ENCODE measurements at places on chromosomes 7 and 10.

GRCh38 chr7:18241543-18242231 lies 214.0 kb upstream of the PRPS1L1 start:
- DNase-seq, result no peak

DNA sequence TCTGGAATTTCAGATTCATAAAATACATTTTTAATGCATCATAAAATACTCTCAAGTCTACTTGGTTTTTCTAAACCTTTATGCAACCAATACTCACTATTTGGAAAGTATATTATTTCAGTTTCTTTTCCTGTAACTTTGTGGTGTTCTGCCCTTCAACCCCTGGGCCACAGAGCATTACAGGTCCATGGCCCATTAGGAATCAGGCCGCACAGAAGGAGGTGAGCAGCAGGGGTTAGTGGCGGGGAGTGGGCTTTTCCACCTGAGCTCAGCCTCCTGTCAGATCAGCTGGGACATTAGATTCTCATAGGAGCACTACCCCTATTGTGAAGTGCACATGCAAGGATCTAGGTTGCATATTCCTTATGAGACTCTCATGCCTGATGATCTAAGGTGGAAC lies 9.7 kb downstream of the SNX13 start:
- no peak for DNase-seq

DNA sequence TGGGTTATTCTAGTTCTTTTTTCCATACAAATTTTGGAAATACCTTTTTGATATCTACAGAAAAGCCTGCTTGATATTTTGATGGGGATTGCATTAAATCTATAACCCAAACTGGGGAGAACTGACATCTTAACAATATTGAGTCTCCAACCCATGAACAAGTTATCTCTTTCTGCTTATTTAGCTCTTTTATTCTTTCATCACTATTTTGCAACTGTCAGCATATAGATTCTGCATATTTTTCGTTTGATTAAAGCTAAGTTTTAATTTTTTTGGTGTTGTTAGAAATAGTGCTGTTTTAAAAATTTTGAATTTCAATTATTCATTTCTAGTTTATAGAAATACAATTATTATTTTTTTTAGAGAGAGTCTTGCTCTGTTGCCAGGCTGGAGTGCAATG lies 97.9 kb downstream of the EMX2 start:
- DNase-seq, result no peak

- no peak for DNase-seq
Observed at GRCh38 chr10:77163670-77164348, 473.8 kb downstream of the KCNMA1 start.

DNA sequence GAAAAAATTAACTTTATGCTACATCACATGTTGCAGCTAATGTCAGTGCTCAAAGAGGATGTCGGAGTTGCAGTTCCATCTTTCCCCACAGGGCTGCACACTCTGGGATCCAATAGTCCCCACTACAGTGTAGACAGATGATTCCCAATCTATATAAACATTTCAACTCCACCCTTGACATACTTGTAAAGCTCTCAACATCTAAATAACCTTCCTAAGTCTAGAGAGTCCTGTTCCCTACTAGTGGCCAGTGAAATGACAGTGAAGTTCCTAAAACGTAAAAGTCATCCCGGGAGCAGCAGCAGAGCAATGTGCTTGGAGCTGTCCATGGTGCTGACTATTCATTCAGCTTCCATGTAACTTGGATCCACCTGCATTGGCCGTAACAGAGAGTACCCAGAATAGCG lies 145.1 kb downstream of the GRM8 start:
- DNase-seq, result no peak

- no peak for DNase-seq
Observed at GRCh38 chr10:12091421-12091820, 22.7 kb downstream of the DHTKD1 start.

DNA sequence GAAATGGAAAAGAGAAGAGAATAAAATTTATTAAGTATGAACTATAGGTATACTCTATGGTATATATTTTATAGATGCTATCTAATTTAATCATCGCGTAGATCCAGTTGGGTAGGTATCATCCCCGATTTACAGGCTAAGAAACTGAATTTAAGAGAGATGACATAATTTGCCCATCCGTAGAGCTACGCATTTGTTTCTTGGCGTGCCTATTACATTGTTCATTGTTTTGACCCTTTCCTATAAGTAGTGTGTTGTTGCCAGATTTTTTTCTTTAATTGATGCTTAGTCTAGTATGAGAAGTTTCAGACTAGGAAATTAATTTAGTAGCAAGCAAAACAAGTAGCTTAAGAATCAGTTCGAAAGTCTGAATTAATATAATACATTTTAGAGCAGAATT lies 205.7 kb upstream of the NPSR1 start:
- no peak for DNase-seq

DNA sequence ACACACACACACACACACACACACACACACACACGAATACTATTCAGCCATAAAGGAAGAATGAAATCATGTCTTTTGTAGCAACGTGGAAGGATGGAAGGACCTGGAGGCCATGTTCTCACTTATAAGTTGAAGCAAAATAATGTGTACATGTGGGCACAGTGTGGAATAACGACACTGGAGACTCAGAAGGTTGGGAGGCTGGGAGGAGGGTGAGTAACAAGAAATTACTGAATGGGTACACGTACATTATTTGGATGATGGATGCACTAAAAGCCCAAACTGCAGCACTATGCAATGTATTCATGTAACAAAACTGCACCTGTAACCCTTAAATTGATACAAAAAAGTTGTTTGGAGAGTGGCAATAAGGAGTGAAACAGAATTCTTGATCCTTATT lies 32.1 kb downstream of the KMT2C start:
- no peak for DNase-seq

DNA sequence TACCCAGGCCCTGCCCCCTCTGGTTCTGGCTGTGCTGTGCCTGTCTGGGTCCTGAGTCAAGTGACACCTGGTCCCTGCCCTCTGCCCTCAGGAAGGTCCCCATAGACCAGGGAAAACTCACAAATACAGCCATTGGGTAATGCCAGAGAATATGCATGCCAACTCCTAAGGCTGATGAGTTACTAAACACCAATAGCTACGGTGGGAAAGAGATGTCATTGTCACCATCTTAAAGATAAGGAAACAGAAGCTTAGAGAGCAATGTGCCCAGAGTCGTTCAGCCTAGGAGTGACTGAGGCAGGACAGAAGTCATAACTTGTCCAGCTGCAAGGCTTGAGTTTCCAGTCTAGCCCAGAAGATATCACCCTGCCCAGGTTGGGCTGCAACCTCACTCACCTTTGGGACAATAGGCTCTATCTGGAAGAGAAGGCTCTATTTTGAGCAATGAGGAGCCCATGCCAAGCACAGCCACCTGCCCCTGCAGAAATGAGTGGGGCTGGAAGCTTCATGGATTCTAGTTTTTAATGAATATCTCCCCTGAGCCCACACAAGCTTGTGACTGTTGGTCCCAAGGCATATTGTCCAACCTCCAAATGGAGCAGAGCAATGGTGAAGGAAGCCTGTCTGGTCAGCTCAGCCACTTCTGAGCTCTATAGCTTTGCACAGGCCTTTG lies 42.6 kb downstream of the ZNF273 start:
- DNase-seq, result no peak

GRCh38 chr7:93117852-93118530 lies at the start of gene SAMD9:
Gene SAMD9 (minus strand): TSS chr7:93117979. CDS start chr7:93106097, 11,882 bp downstream.
- DNase-seq, result peak; percentile 45

- no peak for DNase-seq
Observed at GRCh38 chr10:112584276-112584675, 137.3 kb downstream of the VTI1A start.
